ENCODE measurements at places on chromosomes 1 and 21. TPM values are rescaled to one million over a fixed set of nuclear protein-coding genes. Genes with fewer than 3 reads are reported as not detected.

DNA sequence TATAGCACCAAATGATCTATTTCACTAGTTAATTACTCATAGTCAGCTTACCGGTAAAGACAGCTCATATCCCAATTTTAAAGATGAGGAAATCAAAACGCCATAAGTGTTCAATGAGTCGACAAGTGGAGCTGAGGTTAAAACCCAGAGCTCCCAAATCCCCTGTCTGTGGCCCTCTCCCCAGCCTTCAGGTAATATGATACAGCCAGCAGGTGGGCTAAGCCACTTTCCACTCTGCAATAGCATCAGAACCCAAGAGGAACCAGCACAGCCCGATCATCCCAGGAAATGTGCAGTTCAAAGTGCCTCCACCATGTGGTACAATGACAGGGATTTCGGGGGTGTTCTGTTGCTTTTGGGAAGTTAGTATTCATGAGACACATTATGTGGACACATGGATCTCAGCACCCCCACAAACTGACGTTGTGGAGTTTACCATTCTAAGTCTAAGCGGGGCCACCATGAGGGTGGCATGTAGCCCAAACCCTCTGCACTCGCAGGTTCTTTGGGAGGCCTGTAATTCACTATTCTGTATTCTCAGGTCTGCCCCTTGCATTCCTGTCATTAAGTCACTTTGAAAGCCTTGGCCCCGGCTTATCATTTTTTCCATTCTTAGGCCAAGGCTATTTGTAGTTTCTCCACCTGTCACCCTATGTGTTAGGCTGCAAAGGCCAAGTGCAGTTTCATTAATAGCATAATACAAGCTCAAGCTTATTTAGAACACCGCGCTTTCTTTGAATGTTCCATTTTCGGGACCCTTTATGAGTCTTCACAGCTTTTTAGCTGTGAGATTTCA, 26.3 kb upstream of the ACTN2 start:
- DNase-seq = no peak

DNA sequence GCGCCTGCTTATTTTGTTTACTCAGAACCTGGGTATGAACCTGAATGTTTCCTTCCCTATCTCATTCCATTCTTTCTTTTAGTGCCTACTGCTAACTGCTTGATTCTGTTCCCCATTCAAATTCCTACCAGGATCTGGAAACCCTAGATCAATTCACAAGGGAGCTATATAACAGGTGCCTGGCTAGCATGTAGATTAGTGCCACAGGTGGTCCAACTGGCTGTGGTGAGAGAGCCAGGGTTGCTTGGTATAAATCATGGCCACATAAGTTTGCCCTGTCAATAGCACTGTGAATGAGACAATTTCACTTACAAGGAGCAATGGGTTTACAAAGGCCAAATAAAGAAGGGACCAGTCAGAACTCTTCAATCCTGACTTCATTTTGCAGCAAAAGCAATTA, 6.6 kb upstream of the PRPF38B start:
- DNase-seq = no peak

DNA sequence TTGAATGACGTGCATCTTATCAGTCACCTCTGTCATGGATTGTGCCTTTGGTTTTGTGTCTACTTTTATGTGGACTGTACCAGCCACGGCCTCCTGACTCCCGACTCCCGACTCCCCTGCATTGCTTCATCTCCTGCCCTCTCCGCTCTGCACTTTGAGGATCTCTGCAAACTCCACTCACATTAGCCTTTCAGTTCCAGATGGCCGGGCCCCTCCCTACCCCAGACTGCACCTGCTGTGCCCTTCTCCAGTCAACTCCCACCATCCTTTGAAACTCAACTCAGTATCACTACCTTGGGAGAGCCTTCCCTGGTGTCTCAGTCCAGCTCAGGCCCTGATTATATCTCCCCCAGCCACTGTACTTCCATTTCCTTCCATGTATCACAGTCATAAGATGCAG, 71.4 kb downstream of the MDM4 start:
- no peak for DNase-seq

DNA sequence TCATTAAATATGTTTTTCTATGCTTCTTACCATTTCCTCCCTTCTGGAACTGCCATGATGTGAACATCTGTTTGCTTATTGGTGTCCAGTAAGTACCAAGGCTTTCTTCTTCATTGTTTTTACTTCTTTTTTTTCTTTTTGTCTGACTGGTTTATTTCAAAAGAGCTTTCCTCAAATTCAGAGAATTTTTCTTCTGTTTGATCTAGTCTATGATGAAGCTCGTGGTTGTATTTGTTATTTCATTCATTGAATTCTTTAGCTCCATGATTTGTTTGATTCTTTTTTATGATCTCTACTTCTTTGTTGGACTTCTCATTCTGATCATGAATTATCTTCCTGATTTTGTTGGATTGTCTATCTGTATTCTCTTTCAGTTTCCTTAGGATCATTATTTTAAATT, 49.5 kb upstream of the PKN2 start:
- no peak for DNase-seq

Gene FMO5
- total RNA-seq = 0.89 TPM

Gene TCHHL1
- not detected for total RNA-seq

Gene MEF2D
- 258 TPM for total RNA-seq
